ENCODE measurements at places on chromosomes 16 and 17.
A peak's percentile ranks its signal among the peaks of the same experiment; 100 is the strongest.

DNA sequence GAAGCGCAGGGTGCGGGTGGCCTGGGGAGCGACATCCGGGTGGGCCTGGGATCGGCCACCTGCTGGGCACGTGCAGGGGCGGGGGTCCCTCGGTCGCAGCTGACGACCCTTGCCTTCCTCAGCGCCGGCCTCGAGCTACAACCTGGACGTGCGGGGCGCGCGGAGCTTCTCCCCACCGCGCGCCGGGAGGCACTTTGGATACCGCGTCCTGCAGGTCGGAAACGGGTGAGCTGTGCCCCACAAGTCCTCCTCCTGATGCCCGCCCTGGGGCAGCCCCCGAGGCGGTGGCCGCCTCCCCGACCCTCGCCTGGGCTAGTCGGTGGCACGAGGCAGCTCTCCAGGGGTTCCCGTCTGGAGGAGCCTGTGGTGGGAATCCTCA, 1.5 kb downstream of the ITGAL start:
- no peak for DNase-seq

DNA sequence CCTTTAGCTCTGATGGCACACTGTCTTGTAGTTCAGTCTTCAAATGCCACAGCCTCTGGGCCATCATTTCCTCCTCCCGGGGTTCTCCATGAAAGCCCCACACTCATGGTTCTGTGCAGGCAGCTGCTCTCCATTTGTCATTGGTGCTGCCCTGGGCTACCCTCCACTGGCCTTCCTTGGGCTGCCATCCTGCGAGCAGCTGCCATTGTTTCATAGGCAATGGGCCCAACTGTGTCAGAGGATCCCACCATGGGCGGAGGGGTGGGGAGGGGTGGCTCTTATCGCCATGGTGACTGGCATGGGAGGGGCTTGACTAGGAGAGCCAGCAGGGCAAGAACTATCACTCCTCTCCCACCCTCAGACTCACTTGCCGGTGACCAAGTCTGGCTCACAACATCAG, 38.6 kb upstream of the BRD7 start:
- no peak for DNase-seq

- DNase-seq: no peak
These were observed 5.2 kb downstream of the IL32 start for GRCh38 chr16:3070608-3071111.

DNA sequence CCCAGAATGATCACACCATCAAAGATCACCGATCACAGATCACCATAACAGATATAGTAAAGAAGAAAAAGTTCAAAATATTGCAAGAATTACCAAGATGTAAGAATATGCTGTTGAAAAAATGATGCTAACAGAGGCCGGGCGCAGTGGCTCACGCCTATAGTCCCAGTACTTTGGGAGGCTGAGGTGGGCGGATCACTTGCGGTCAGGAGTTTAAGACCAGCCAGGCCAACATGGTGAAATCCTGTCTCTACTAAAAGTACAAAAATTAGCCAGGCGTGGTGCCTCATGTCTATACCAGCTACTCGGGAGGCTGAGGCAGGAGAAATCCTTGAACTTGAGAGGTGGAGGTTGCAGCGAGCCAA, 53.2 kb downstream of the CPPED1 start:
- DNase-seq: no peak

DNA sequence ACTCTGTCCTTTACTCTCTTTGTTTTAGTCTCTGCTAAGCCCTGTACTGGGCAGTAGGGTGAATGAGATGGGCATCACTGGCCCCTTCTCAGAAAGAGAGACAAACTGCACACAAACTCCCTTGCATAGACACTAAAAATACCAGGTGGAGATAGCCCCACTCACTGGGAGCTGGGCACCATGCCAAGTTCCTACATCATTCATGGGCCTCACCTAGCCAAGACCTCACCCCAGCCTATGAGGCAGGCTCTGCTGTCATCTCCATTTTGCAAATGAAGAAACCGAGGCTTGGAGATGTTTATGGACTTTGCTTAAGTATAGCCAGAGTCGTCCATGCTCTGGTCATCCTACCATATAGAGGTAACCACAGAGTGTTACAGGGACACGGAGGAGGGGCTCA, 499.8 kb upstream of the CDH11 start:
- DNase-seq: no peak

DNA sequence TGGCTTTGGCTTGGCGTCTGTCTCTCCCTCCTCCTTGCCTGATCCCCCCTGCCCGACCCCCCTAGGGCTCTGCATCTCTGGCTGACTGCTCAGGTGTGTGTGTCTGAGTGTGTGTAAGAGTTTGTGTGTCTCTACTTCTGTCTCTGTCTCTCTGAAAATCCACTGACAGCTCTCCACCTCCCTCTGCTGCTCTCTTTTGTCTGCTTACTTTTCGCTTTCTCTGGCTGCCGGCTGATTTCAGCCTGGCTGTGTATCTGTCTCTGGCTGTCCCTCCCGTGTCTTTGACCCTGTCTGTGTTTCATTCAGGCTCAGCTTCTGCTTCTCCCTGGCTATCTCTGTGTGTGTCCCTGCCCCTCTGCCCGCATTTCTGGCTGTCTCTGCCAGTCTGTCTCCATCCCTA, 3.8 kb upstream of the SPEM1 start:
- DNase-seq: no peak

- DNase-seq: no peak
These were observed 110.5 kb upstream of the CORO6 start for GRCh38 chr17:29733166-29733565.

DNA sequence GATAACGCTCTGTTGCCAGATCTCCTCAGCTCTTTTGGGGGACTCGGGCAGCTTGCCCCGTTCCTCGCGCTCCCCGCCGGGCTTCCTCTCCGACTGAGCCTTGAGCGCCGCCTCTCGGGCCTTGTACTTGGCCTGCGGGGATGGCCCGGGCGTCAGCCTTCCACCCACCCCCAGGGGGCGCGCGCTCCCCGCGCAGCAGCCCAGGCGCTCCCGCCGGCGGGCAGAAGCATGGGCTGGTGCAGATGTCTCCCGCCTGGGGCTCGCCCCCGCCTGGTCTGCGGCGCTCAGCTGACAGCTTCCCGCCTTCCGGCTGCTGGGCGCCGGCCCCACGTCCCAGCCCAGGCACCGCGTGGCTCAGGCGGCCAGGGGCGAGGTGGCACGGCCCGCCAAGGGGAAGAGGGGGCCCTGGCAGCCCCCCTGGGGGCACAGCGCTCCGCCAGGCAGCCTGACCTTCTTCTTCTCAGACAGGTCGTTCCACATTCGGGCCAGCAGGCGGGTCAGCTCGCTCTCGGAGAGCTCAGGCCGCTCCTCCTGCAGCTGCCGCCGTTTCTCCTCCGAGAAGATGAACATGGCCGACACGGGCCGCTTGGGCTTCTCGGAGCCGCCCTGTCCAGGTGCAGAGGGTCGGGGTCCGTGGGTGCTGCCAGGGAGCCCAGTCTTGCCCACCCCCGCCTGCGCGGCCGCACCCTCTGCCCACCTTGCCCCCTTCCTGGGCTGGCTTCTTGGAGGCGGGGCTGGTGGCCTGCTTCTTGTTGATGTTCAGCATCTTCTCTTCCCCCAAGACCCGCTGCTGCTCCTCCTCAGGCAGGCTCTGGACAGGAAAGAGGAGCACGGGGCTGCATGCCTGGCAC, 8.9 kb downstream of the UBTF start:
- DNase-seq: peak; percentile 89

DNA sequence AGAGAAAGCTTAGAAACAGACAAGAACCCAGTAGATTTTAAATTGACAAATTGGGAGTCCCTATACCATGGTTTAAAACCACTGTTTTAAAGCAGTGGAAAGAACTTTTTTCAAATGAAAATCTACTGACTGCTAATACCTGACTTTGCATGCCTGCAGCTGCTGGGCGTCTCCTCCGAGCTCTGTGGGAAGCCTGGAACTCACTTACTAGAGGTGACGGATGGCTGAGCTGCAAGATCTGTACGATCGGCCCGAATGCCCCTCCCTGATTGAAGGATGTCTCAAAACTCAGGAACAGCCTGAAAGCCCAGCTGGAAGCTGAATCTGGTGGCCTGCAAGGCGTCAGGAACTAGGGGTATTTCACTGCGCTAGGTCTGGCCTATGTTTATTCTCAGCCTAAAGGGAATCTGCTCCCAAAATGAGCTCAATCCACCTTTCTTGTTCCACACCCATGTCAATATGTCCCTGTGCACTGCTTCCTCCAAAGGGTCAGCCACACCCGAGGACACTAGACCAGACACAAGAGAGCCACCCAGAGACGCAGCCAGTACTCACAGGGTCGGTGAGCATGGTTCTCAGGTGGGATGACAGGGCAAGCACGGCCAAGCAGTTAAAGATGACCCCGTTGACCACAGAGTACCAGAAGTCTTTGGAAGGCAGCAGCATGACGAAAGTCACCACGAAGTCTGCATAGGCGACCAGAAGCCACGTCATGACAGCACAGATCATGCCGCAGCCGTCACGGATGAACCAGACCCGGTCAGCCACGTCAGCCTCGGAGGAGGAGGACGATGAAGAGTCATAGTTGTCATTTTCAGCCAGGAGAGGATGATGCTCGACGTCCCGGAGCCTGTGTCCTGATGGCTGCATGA, 21.4 kb downstream of the ZDHHC7 start:
- no peak for DNase-seq

GRCh38 chr17:48374650-48375230, 55.3 kb downstream of the SKAP1 start:
- no peak for DNase-seq

DNA sequence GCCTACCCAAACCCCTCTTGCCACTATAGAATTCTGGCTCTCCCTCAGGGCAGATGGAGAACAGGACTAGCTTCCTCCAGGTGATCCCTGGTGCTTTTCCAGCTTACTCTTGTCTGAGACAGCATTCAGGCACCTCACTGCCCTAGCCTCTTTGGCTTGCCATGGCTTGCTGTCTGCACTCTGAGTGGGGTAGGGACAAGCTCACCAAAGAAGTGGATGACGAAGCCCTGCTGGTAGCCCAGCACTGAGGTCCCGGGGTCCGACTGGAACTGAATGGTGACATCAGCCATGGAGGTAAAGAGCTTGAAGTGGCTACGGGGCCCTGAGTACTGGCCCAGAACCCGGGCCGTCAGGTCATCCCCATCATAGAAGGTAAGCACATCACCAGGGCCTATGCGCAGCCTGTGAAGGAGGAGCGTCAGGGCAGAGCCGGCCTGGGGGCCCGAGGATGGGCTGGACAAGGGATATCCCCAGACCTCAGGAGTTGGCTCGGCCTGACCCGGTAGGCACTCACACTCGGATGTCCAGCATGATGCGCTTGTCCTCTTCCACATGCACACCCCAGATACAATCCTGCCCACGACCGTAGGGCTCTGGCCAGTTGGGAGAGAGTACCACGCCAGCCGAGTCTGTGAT, 7.6 kb upstream of the PHF12 start:
- DNase-seq: no peak

DNA sequence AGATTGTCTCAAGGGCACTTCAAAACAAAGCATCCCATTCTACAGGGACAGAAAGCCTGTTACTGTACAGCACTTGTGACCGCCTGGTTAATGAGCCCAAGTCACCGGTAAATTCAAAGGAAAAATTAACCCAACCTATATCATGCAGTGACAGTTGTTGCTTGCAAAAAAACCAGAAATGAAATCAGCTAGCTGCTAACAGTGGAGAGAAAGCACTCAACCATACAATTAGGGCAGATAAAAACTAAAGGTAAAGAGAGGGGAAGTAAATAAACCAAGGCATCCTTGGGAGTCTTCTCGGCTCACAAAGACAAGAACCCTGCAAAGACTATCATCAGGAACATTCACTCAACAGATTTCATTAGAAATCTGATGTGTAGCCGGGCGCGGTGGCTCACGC, 5.9 kb downstream of the RETREG3 start:
- DNase-seq: no peak

- no peak for DNase-seq
These were observed 6.9 kb downstream of the C17orf75 start for GRCh38 chr17:32335046-32335445.

- DNase-seq: no peak
These were observed 95.3 kb upstream of the CRHR1 start for GRCh38 chr17:45688820-45689219.

DNA sequence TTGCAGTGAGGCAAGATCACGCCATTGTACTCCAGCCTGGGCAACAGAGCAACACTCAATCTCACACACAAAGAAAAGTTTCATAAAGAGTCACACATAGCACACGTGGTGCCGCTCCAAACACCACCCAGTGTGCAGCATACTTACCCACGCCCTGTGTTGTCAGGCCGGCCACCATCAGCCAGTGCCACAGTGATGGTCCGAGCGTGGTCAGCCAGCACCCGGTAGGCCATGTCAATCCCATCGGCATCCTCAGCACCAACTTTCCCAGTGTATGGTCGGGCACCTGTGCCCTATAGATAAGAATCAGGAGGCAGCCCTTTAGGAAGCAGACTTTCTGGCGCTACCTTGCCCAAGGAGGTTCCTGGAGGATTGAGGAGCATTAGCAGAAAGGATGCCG, 17.7 kb upstream of the EXOSC6 start:
- DNase-seq: no peak

- DNase-seq: no peak
These were observed 30.4 kb upstream of the SSTR5 start for GRCh38 chr16:1042049-1042744.

- DNase-seq: peak; percentile 97
These were observed 118.0 kb upstream of the ZNF469 start for GRCh38 chr16:88264641-88265285.

DNA sequence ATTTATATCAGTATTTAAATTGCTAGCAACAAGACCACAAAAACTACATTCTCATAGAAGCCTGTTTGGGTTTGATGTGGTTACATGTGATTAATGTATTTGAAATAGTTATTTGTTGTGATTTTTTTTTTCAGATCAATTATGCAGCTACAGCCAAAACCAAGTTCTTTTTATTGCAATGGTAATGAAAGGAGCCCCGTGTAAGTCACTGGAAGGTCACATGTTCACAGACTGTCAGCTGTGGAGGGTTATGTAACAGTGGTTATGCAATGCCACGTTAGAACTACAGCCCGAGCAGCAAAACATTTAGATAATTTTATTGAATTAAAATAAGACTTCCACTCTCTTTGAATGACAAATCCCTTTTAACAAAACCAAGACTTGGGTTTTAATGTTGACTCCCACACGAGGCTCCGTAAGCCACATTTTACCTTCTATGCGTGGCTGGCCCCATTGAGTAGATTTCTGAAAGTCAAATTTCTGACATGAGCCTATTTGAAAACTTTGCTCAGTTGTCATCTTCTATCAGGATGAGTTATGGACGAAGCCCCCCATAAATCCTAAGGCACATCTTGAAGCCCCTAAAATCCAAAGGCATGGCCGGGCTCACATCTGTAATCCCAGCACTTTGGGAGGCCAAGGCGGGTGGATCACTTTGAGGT, 41.8 kb upstream of the SEC14L1 start:
- DNase-seq: no peak

- DNase-seq: no peak
These were observed 510 bp downstream of the ERCC4 start for GRCh38 chr16:13920510-13920818.

DNA sequence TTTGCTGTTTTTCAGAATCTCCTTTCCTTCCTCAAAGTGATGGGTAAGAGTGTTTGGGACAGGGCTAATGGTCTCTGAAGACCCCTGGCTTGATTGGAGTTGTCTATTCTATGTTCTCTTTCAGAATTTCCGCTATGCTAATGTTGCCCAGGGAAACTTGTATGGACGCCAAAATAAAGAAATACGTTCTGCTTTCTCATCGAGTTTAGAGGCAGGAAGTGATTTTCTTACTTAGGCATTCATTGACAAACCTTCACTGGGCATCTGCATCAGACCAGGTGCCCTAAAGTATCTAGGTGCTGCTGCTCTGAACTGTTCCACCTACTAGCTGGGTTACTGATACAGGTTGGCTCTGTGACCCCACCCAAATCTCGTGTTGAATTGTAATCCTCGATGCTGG, 787.9 kb upstream of the EEF2KMT start:
- no peak for DNase-seq

Data from coronary artery (tissue), 2 donors.